ENCODE measurements at places on chromosomes 3 and 15.

GRCh38 chr3:139917226-139917785, 17.7 kb upstream of the CLSTN2 start:
- no peak for DNase-seq

GRCh38 chr3:98829246-98829832, 66.2 kb downstream of the ST3GAL6 start:
- no peak for DNase-seq

DNA sequence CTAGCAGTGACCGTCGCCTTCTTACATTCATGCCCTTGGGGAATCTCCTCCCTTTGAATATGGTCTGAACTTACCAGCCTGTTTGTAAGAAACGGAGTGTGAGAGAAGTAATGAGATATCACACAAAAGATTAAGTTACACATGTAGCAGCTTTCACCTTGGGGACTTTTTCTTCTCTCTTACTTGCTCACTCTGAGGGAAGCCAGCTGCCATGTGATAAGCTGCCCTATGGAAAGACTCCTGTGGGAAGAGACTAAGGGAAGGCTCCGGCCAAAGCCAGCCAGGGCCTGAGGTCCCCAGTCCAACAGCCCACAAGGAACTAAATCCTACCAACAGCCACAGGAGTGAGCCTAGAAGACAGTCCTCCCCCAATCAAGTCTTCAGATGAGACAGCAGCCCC, 190.4 kb upstream of the TSC22D2 start:
- DNase-seq = no peak

DNA sequence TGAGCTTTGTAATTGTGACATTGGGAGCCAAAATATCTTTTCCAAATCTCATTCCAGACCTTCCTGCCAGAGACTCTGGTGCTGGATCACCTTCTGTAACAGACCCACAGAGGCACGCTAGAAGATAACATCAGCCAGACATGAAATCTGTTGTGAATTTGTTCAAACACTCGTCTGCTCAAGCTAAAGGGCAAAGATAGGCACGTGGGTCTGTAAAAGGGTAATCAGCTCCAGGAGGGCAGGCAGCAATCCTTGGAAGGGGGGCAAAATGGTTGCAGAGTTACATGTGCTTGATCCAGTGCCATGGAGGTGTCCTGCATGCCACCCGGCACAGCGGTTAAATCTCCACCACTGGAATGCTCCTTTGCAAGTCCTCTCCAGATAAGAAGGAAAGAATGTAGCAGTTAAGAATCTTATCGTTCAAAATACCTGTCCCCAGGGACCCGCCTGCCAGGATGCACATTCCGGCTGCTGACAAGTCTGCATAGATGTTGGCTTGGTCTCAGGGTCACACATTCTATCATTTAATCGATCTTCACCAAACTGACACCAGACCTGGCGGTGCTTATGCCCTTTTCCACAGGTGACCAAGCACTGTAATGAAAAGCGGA, 74.8 kb downstream of the ADAMTS9 start:
- DNase-seq = no peak

DNA sequence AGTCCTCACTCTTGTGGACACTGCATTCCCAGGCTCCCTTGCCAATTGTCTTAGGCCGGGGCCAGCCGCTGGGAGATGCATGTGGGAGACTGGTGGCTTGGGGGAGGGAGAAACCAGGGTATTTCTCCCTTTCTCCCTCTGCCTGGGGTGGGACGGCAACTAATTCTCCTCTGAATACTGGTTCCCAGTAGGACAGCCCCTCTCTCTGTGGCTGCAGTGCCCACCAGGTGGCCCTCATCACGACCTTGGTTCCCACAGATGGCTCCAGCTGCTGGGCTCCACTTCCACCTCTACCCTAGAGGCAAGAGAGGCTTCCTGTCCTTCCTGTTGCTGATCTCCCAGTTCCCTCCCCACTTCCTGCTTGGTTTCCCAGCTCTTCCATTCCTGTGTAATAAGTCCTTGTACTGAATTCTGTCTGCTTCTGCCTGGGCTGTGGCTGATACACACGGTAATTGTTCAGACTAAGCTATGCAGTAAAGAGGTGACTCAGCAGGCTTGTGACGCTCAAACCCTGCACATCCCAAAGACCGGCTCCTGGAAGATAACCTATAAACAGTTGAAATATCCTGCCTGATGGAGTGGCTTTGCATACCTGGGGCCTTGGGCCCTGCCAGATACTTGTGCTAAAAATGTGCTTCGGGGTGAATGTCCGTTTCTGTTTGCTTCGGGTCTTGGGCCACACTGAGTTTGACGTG, 20.4 kb upstream of the COPG1 start:
- no peak for DNase-seq

DNA sequence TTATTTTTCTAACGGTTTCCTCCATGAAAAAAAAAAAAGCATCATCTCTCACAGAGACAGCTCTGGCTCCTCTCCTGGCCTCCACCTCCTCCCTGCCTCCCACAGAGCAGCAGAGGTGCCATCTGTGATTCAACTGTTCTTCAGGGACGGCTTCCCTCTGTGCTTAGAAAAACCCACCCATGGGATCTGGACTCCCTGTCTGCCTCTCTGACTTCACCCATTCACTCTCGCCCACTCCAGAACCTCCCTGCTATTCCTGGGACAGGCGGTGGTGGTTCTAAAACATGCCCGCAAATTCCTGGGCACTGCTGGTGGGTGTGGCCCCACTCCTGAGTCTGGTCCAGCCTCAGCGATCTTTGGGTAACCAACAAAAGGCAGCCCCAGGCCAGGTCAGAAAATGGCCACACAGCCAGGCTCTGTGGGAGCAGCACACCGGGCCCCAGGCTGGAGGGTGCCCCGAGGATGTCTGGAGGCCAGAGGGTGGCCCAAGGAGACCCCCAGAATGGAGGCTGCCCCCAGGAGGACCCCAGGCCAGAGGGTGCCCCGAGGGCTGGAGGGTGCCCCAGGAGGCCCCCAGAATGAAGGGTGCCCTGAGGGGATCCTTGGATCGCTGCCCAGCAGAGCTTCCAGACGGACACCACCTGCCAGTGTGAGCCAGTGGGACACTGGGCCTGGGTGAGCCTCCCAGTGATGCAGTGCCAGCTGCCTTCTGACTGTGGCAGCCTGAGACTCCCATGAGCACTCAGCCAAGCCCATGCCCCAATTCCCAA, 2.6 kb upstream of the CHST13 start:
- no peak for DNase-seq

DNA sequence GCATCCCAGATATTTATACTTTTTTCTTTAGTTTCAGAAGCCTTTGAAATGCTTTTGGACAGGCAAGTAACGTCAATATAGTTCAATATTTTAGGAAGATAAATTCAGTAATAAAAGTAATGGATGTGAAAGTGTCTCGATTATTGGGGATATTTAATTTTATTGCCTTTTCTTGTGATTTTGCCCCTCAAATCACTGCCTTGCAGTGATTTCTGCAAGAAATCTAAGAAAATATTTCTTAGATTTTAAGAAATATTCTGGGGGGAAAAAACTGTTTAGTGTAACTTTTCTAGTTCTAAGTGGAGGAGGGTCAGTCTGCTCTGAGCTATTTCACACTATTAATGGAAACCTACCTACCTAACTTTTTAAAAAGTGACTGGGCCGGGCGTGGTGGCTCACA, 33.6 kb downstream of the MGA start:
- no peak for DNase-seq

DNA sequence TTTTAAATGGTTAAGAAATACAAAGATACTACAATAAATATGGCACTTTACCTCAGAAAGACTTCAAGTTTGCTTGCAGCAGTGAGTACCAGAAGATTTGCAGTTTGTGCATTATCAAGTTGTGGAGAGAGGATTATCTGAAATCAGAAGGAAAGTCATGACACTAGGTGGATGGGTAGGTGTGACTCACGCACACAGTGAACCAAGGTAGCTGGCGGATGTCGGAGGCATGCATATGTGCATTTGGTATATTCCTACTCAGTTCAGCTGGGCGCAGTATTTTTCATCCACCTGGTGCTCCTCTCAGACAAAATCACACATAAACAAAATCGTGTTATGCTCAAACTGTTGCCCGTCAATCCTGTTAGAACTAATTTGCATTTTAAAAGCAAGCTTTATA, 351.0 kb downstream of the IGSF11 start:
- no peak for DNase-seq

All from G401 (cell line).